ENCODE measurements at places on chromosomes 5 and 9. TPM values are rescaled to one million over a fixed set of nuclear protein-coding genes. Genes with fewer than 3 reads are reported as not detected.

- no peak for DNase-seq
Measured at GRCh38 chr9:128163027-128163515, 3.0 kb downstream of the BBLN start.

DNA sequence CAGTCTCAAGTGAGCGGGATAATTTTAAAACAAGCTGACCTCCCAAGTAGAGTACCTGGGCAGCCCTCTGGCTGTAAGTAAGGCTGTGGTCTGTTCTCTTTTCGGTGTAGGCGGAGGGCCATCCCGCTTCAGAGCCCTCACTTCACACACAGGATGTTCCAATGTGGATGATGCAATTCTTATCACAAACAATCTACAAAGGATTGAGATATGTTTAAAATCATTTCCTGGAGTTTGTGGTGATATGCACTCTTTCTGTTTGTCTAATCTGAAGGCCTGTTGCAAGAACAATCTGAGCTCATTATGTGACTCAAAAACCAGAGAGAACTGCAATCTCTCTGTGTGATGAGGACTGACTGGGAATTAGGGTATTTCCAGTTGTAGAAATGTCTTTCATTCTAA is 42.5 kb downstream of the ITGA2 start:
- peak; percentile 55 for DNase-seq

The GAPT gene
- total RNA-seq = not detected

DNA sequence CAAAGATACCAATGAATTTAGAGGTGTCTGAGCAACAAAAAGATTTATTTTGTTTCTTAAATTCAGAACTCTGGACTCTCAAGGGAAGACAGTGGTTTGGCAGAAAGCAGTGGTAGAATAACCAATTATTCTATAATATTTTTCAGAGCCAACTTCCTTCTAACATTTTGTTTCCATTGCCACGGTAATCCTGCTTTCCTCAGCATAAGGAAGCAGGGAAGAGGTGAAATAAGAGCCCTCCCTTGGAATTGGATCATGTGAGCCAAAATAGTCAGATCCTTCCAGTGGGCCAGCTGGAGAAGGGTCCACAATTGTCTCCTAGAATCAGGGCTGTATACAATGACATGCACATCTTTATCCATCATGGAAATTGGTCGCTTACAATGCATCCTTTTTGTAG is 130.0 kb upstream of the MAP1B start:
- DNase-seq = no peak

- no peak for DNase-seq
Measured at GRCh38 chr5:3340471-3340870, 255.2 kb upstream of the IRX1 start.

The QRFP gene
- total RNA-seq = not detected

DNA sequence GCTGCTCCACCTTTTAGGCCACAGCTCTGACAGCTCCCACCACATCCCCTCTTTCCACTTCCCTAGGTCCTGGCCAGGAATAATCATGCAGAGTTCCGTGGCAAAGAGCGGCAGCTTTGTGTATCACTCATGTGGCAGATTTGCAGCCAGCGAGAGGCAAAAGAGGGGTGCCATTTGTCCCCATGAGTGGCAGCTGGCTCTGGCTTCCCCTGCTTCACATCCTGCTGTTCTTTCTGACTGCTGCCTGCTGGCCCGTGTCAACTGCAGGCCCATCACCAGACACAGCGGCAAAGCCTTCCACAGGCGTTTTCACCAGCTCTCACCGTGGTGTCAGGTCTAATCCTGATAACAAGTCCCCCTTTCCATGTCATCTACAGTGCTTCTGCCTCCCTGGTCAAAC is 430.6 kb upstream of the DAP start:
- no peak for DNase-seq

- no peak for DNase-seq
Measured at GRCh38 chr5:100683881-100684280, 148.7 kb downstream of the FAM174A start.

The AQP3 gene
- 9.6 TPM for total RNA-seq

GRCh38 chr5:179164331-179165311 is 104.4 kb downstream of the ZNF354C start:
- no peak for DNase-seq

GRCh38 chr9:115651461-115651860 is 502.1 kb upstream of the PAPPA start:
- no peak for DNase-seq

The TAS2R1 gene
- total RNA-seq = not detected

The PLAC8L1 gene
- not detected for total RNA-seq

DNA sequence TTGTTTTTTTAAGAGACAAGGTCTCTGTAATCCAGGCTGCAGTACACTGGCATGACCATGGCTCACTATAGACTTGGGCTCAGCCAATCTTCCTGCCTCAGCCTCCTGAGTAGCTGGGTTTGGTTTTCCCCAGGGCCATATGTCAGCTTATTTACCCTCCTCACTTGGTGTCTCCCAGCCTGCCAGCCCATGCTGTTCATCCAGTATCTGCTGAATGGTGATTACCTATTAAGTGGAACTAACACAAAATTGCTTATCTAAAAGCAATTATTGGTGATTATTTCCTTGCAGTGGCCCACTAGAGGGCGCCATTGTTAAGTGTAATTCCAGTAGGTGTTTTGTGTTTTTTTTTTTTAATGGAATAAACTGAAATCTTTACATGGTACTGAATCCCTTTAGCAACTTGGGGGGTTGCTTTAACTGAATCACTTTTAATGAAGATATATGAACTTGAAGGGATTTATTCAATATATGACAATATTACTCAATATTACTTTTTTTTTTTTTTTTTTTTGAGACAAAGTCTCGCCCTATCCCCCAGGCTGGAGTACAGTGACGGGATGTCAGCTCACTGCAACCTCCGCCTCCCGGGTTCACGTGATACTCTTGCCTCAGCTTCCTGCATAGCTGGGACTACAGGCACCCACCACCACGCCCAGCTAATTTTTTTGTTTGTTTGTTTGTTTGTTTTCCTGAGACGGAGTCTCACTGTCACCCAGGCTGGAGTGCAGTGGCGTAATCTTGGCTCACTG is 13.8 kb downstream of the EXOSC2 start:
- peak; percentile 63 for DNase-seq

The MSMP gene
- total RNA-seq = 145 TPM

- DNase-seq = no peak
Measured at GRCh38 chr5:145236983-145237382, 598.2 kb downstream of the PRELID2 start.

DNA sequence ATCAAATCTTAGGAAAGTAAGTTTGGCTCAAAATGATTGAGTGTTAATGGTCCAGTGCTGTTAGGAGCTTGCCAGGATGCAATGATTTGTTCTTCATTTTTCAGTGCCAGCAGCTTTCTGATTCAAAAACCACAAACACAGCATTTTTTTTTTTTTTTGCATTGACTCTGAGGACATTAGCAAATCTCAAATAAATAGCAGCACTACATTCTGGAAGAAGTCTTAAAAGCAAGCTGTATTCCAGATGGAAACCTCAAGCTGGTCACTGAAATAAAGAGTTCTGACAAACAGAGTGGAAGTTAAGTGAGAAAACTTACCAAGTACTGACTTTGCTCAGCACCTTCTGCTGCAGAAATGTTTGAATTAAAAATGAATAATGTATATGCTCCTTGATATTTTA is 1653.1 kb upstream of the CDH9 start:
- DNase-seq = no peak

The GM2A gene
- total RNA-seq = 90.2 TPM

- peak; percentile 17 for DNase-seq
Measured at GRCh38 chr5:38795986-38796741, 49.6 kb upstream of the OSMR start.

All from PC-3 (cell line).